ENCODE measurements at places on chromosomes 12 and 14. TPM values are rescaled to one million over a fixed set of nuclear protein-coding genes. Genes with fewer than 3 reads are reported as not detected.

Gene TAC3
- total RNA-seq: not detected

Gene KRT77
- not detected for total RNA-seq

Gene BAZ1A
- total RNA-seq: 27.6 TPM

Gene MGP
- not detected for total RNA-seq

Gene GSKIP
- 26.5 TPM for total RNA-seq

Gene C12orf57
- 319 TPM for total RNA-seq

Gene SLC6A15
- 3.8 TPM for total RNA-seq

Gene SIX6
- not detected for total RNA-seq

Gene CIROP
- total RNA-seq: not detected

Gene TDRD9
- 0.14 TPM for total RNA-seq

Gene B4GALNT3
- 0.49 TPM for total RNA-seq

Gene KRT1
- total RNA-seq: not detected

Measured in A549 treated with Mapracorat at 1 μM for 4 hours (cell line).